ENCODE measurements at places on chromosomes 12 and 14. TPM values are rescaled to one million over a fixed set of nuclear protein-coding genes. Genes with fewer than 3 reads are reported as not detected.

DNA sequence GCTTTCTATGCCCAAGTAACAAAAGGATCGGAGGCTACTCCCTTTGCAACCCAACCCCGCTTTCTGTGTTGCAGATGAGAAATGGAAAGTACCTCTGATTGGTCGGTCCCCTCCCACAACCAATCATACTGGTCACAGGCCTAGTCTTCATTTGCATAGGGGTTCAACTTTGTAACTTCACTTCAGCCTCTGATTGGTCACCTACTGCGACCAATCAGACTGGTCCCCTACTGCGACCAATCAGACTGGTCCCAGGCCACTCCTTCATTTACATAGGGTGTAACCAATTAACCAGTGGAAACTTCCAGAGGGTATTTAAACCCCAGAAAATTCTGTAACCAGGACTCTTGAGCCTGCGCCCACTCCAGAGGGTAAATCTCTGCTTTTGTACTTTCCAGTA lies 906.4 kb upstream of the TMEM132C start:
- DNase-seq: no peak

- DNase-seq: no peak
Measured at GRCh38 chr14:26765301-26765700, 167.5 kb upstream of the NOVA1 start.

DNA sequence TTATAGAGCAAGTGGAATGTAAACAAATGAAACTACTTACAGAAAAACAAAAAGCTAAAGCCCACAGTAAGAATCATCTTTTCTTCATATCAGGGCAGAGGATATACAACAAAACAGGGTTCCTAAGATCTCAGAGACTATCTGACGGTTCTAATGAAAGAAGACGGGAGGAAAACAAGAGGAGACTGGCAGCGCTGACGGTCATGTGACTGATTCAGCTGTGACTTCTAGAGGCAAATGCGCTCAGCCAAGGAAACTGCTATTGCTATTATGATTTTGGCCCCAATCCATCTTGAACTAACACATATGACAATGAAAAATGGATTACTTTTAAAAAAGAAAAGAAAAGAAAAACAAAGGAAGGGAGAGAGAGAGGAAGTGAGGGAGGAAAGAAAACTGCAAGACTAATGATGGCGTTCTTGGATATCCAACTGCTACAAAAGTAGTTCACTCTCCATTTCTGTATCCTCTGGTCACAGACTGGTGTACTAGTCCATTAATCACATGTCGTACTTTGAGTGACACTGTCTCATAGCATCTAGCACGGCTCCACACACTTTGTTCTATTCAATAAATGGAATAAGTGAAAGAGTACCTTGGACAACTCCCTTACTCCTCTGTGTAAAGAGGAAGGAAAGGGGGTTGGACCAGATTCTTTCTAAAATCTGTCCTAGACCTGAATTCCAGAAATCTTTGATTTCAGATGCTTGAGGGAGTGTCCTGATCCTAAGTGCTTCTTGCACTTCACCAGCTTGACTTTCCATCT lies 119.3 kb downstream of the DAD1 start:
- DNase-seq: peak; percentile 43

- no peak for DNase-seq
Measured at GRCh38 chr12:4991373-4991772, 52.3 kb upstream of the KCNA5 start.

GRCh38 chr12:54368709-54369596 lies 4.7 kb upstream of the GPR84 start:
- peak; percentile 85 for DNase-seq

DNA sequence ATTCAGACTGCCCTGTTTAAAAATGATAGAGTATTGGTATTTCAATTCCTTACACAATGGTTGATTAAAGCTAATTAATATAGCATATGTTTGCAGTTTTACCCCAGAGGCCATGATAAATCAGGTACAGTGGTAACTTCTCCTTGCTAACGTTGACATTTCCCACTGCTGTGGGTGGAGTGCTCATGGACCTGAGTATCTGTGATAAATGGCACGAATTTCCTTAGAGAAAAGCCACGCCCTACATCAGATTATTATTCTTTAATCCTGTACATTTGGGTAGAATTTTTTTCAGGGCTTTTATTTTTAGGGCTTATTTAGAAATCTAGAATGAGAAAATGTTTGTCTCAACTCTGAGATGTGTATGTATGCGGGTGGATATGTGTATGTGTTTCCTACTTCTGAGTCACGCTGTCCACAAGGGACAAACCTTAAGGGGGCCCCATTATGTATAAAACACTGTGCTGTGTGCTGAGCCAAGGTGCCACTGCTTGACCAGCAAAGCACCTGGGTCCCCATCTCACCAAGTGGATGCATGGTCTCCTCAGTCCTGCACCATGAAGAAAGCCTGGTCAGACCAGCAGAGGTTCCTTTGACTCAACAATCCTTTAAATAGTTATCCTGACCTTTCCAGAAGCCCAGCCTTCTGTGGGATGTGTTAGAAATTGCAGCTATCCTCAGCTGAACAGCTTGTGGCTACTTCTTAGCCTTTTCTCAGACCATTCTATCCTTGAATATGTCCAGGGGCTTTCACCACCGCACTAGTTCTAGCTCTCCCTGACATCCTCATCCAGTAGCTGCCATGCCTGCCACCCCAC lies 57.9 kb upstream of the STK38L start:
- DNase-seq: no peak

DNA sequence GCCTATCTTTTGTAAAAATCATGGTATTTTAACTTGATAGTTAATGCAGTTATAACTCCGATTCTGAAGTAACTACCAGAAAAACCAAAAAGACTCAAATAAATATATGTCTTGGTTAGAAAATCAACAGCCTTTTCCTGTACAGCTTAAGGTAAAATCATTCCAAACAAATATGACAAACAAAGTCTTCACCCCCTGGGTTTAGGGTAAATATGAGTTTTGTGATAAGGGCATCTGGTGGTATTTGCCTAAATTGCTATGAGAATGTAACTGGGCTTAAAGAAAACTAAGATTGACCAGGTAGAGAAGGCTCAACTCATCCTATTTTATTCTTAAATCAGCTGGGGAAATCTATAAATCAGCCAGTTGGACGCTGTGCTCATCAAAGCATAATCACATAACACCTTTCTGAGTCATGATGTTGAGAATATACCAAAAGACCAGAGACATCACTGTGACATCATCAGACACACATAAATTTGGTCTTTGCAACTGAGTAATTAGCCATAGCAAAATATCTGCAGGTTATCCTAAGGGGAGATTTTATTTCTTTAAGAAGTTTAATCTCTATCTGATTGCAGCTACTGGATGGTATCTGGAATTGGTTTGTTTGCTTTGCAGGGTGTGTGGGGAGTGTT lies 133.9 kb downstream of the STXBP6 start:
- no peak for DNase-seq

DNA sequence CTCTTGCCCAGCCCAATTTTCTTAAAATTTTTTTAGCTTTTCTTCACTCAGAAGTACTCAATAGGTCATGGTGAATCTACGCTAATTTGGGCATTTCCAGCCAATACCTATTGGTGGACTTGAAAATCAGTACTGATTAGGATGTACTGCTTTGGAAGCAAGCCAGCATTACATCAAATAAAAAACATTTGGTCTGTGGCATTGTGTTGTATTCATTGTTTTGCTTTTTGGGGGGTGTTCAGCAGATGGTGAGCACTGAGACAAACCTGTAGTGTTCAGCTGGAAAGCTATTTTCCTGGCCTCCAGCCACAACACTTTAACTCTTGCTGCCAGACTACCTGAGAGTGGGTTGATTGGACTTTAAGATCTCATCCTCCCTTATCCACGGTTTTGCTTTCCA lies 4.0 kb downstream of the MAPKAPK5 start:
- peak; percentile 50 for DNase-seq

DNA sequence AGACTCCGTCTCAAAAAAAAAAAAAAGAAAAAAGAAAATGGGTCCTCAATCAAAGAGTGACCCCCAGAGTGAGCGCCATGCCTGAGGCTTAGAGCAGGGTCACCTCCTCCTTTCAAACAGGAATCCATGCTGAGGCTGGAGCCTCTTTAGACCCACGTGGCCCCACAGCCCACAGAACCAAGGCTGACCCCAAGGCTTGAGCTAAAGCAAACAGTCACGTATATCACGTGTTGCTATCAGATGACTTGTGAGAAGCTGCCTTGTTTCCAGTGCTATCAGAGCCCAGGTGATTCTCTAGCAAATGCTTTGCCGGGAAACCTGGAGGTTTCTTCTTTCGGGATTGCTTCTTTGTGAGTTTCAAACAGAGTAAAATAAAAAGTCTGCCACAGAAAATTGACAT lies 31.7 kb upstream of the DYNC1H1 start:
- no peak for DNase-seq

GRCh38 chr14:23550131-23550811 lies 1.3 kb downstream of the ZFHX2 start:
- no peak for DNase-seq

DNA sequence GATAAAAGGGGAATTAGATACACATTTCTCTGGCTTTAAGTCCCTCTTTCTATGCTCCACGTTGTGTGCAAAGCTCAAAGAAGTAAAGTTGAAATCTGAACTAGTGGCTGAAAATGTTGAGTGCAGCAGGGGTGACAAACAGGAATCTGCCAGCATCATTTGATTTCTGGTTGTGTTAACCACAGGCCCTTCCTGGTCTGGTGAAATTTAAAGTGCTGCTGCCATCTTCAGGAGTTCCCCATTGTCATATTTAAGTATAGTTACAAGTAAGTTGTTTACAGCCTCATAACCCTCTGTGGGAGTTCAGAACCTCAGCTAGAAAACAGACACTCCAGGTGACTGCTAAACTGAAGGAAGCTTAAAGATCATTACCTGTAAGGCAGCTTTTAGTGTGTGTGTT lies 90.9 kb upstream of the CCDC196 start:
- no peak for DNase-seq

- DNase-seq: peak; percentile 36
Measured at GRCh38 chr12:51217133-51217967, 512 bp downstream of the POU6F1 start.

DNA sequence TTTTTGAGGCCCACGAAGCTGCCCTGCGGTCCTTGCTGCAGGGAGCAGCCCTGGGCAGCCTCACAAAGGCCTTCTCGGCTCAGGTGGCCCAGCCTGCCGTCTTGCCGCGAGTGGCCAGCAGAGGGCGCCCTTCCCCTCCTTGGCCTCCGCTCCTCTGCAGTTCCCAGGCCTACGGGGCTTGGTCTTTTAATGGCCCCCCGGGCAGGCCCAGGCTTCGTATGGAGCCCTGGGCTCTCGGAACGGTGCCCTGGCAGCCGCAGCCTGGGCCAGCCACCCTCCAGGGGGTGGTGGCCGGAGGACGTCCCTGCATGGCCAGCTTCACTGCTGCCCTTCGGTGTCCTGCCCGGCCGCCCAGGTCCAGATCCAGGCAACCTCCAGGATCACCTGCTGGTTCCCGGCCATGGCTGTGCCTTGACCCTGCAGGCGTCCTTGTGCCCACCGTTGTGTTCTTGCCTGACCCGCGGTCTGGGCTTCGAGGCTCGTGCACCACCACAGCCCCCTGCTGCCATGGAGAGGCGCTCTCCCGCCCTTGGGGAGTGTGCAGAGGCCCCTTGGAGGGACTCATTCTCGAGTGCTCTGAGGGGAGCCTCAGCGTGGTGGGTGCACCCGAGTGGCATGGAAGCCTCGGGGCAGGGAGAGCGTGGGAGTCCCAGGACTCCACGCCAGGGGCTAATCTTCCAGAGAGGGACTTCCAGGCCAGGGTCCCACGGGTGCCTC lies 9.4 kb downstream of the ASPG start:
- peak; percentile 46 for DNase-seq

GRCh38 chr12:129807136-129807535 lies 96.7 kb downstream of the TMEM132D start:
- DNase-seq: no peak

DNA sequence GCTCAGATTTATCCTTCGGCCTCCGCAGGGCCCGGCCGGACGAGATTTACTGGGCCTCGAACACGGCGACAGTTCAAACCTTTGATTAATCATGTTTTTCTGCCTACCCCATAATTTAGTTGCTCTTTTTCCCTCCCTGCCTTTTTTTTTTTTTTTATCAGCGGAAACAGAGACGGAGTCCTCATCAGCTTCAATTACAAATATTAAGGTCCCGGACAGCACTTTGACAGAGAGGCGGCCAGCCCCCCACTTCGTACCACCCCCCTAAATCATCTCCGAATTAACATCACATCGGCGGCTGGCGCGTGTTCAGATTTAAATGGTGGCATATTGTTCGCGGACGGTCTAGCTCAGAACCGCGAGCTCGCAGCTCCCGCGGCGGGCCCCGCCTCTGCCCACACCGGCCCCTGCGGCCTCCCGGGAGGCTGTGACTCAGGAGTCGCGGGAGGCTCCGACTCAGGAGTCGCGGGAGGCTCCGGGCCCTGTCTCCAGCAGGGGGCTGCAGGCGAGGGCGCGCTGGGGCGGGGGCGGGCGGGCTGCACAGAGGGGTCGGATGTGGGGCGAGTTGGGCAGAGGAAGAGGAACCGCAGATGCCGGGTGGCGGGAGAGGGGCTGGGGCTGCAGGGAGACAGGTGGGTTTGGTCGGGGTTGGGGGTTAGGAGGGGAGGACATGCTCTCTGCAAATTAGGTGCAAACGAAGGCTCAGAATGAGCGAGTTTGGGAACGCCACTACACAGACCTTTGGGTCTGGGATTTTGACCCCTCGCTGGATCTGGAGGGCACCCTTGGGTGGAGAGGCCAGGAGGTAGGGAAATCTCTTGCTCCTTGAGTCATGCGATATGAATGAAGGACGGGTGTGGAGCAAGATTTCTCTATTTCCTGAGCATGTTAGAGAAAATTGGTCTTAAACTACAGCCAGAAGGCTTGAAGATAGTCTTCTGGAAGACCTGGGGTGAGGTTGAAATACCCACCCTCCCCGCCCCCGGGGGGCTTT lies 19.6 kb upstream of the ATP5MC2 start:
- DNase-seq: peak; percentile 55

DNA sequence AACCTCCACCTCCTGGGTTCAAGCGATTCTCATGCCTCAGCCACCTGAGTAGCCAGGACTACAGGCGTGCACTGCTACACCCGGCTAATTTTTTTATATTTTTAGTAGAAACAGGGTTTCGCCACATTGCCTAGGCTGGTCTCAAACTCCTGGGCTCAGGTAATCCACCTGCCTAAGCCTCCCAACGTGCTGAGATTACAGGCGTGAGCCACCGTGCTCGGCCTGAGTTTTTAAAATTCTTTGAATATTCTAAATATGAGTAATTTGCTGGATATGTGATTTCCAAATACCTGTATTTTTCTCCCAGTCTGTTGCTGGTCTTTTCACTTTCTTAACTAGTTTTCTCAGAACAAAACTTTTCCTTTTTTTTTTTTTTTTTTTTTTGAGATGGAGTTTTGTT lies 27.4 kb downstream of the GIT2 start:
- DNase-seq: no peak

DNA sequence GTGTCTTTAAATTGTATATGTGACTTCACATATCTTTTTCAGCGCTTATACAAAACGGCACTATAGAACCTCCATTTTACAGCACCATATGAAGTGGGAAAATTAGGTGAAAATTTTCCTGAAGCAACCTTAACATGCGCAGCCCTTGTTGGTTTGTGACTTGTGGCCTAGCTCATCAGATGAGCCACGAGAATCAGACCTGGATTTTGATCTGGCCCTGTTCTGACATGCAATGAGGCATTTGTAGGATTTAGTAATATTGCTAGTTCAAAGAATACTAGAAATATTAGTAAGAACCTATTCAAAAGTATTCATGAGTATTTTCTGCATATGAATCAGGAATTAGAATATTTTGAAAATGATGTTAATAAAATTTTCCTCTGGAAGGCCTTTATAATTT lies 2.9 kb downstream of the CDKN1B start:
- DNase-seq: peak; percentile 15

The HCAR3 gene
- 0.05 TPM for polyA plus RNA-seq

The SPTSSA gene
- polyA plus RNA-seq: 25.7 TPM

The TCTN2 gene
- polyA plus RNA-seq: 16.7 TPM

The REM2 gene
- 0.06 TPM for polyA plus RNA-seq

The PRH2 gene
- polyA plus RNA-seq: 0.21 TPM

The COX14 gene
- 114 TPM for polyA plus RNA-seq

The TMEM132C gene
- polyA plus RNA-seq: not detected

The CPNE8 gene
- polyA plus RNA-seq: 4.4 TPM

The FSCB gene
- not detected for polyA plus RNA-seq

Data from endothelial cell of umbilical vein (primary cell).